ENCODE measurements at places on chromosomes 2 and 18.

DNA sequence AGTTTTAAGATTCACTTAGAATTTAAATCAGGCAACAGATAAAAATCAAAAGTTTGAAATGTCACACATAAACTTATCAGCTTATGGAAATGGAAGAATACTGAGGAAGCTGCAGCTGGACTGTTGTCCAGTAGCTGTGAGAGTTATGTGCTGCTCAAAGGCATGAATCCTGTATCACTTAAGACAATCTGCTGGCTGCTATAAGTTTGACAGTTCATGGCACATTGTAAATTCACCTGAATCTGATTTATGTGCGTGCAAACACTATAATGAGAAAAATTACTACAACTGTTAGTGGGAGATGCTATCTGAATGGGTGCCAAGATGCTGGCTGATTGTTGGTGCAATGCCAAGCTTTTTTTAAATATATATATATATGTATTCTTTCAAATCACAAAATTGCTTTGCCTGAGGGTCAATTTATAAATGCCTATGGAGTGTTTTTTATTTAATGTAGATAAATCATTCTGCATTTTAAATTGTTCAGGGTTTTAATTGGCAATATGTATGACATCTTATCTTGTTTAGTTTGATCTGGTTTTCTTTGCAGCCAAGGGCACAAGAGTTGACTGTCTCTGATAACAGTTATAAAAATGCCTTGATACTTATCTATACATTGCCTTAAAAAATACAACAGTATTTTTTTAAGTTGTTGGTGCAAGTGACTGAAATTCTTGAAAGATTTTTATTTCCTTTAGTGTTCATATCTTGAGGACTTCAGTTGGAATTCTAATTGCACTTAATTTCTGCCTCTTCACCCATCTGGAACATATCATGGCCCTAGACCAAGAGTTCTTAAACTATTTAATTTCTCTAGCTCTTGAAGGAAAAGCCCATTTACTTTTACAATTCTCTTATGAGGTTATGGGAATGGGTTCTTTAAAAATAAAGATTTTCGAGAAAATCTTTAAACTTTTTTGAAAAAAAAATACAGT lies 48.7 kb downstream of the CAVIN2 start:
- no peak for DNase-seq

- DNase-seq: no peak
Observed at GRCh38 chr18:69963196-69963595, 15.5 kb upstream of the CD226 start.

DNA sequence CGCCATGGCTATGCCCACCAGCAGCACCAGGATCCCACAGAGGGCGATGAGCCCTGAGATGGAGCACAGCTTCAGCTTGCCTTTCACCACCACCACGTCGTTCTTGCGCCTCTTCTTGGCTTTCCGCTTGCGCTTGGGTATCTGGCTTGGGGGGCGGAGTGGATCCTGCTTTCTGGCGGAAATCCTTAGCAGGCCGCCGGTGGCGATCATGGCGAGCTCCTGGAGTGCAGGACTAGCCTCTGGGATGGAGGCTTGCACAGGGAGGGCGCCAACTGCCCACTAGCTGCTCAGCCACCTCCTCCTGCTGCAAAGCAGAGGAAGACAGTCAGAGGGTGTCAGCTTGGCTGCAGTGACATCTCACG lies 3.5 kb downstream of the TMEM200C start:
- no peak for DNase-seq

DNA sequence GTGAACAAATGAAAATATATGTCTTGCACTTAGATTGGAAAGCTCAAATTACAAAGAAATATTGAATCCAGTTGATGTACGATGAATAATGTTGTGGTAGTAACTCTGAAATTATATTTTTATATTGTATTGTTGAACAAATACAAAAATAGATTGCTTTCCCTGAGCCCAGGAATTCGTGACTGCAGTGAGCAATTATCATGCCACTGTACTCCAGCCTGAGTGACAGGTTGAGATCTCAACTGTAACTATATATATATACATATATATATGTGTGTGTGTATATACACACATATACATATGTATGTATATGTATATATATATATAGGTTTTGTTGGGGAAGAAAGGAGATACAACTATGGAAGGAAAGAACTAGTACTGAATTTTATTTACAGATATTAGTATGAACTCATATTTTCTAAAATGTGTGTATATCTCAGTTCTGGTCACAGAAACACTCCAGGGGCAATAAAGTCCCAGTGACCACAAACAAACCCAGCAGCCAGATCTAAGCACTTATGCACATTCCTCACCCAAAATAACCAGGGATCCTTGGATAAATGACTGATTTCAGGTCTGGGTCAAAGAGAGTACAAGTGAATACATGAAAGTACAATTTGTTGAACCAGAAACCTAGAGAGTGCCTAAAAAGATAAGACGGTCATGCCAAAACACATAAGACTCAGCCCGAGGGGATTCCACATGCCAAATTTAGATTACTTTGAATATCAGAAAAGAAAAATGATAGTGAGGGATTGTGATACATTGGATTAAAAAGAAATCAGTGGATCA lies 146.3 kb downstream of the TMX3 start:
- no peak for DNase-seq

DNA sequence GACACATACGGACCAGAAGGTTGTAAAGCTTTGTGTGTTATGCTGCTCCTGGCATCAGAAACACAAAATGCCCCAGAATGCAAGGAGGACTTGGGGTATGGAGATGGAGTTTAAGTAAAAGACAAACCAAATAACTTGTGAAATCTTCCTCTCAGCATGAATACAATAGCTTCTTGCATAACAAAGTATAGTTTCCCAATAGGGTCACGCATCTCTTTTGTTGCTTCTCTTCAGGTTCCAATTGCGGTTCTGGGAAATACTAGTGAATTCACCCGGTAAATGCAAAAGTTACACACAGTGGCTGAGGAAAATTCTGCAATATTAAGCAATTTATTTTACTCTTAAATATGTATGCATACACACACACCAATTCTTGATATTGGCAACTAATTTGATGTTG lies 339.2 kb upstream of the EPHA4 start:
- no peak for DNase-seq

DNA sequence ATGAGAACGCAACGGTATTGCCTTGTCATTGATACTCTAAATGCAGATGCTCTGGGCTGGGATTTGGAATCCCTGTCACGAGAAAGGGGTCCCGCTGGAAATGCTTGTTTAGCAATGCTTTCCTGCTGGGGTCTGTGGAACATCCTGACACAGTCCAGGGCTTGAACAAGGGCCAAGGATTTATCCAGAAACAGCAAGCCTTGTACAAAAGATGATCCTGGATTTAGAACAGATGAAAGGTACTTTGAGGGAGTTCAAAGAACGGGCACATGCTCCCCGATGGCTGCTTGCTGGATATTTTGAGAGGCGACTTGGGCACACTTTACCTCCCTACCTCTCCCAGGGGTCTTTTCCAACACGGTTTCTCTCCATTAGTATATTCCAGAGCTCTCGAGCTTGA lies 108.1 kb upstream of the CELF4 start:
- no peak for DNase-seq
